GM12892 (cell line): ENCODE measurements at places on chromosomes 2 and 18.

DNA sequence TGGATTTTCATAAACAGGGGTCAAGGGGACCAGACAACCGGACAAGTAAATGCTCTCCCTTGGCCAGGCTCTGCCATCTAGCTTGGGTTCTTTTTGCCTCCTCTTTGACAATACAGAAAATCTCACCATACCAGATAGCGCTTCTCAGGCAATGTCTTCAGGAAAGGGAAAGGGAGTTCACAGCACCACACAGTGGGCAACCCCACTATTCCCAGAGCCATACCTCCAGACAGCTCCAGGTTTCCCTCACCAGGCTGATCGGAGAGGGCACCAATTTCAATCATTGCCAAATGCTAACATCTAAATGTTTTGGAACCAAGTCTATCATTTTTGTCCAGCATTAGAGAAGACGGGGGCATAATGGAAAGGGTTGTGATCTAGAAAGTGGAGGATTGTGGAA is 28.1 kb downstream of the CCDC68 start:
- DNase-seq, result no peak

DNA sequence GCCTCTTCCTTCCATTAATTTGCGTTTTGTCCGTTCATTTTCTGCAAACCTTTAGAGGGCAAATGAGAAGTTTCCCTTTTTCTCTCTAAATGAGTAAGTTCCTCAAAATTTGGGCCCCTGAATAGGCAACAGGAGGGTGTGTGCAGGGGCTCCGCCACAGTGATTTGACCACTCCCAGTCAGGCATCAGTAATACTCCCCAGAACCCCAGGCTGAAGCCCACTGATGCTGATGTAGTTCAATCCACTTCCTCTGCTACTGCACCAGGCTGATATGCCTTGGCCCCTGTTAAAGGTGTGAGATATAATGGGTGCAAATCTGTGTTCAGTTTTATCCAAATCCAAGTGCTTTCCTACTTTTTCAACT is 1150.0 kb downstream of the RPIA start:
- DNase-seq, result no peak

- DNase-seq, result no peak
These were observed 48.8 kb downstream of the ASB1 start for GRCh38 chr2:238475566-238475965.

- no peak for DNase-seq
These were observed 150.0 kb downstream of the NEDD4L start for GRCh38 chr18:58194028-58194427.

GRCh38 chr2:233803292-233803911 is 25.3 kb downstream of the MROH2A start:
- DNase-seq, result no peak

GRCh38 chr2:46298522-46299353 is 1.5 kb downstream of the EPAS1 start:
- peak; percentile 42 for DNase-seq

- DNase-seq, result no peak
These were observed 17.5 kb downstream of the MGAT4A start for GRCh38 chr2:98713332-98714015.

DNA sequence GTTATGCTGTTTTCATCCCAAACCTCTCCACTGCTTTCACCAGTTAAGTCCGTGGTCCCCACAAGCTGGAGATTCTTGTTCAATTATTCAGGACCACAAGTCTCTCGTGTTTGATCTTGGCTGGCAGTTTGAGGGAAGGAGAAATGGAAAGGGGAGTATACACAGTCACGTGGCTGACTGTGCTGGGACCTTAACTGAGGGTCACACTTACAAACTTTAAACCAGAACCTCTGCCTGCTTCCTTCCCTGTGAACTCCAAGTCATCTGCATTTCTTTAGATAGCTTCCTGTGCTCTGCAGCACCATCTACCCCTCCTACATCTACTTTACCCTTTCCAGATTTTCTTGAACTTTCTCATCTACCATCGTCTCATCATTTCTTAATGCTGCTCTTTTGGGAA is 91.7 kb downstream of the ARHGEF4 start:
- no peak for DNase-seq

GRCh38 chr18:12741351-12741750 is 38.5 kb downstream of the PSMG2 start:
- DNase-seq, result no peak

GRCh38 chr18:38487521-38487920 is 921.9 kb upstream of the CELF4 start:
- no peak for DNase-seq

GRCh38 chr2:29281086-29281915 is 166.1 kb downstream of the CLIP4 start:
- DNase-seq, result no peak

- no peak for DNase-seq
These were observed 135.4 kb upstream of the HDAC4 start for GRCh38 chr2:239536186-239536585.

GRCh38 chr2:74454654-74455511 is at the start of gene INO80B:
Gene INO80B, plus strand, starts transcription at chr2:74455087. Its CDS starts 30 bp downstream, at chr2:74455117.
- DNase-seq, result peak; percentile 63

- no peak for DNase-seq
These were observed 56.9 kb downstream of the DGKD start for GRCh38 chr2:233411162-233411561.

GRCh38 chr18:64203295-64203694 is 54.4 kb upstream of the LINC00305 start:
- no peak for DNase-seq

GRCh38 chr18:36493349-36494159 is 196.0 kb downstream of the FHOD3 start:
- no peak for DNase-seq

DNA sequence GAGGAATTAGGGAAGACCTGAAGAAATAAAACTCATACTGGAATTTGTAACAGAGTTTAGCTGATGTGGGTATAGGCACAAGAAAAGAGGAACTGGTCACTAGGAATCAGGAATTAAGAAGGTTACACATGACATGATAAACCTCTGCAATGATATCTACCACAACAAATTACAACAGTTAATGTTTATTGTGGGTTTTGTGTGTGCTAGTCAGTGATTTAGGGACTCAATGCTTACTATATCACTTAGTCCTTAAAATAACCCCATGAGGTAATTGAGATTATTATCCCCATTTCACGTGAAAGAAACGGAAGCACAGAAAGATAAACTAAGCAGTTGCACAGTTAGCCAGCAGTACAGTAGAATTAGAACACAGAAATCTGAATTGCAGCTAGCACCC is 415.8 kb upstream of the ZEB2 start:
- DNase-seq, result no peak

GRCh38 chr2:64686283-64686956 is 32.7 kb upstream of the SERTAD2 start:
- DNase-seq, result no peak

- no peak for DNase-seq
These were observed 32.6 kb downstream of the CALCRL start for GRCh38 chr2:187415449-187415848.

GRCh38 chr18:74692367-74693013 is 94.8 kb downstream of the ZNF407 start:
- DNase-seq, result no peak

GRCh38 chr2:215269397-215270117 is 42.3 kb upstream of the ATIC start:
- peak; percentile 13 for DNase-seq

DNA sequence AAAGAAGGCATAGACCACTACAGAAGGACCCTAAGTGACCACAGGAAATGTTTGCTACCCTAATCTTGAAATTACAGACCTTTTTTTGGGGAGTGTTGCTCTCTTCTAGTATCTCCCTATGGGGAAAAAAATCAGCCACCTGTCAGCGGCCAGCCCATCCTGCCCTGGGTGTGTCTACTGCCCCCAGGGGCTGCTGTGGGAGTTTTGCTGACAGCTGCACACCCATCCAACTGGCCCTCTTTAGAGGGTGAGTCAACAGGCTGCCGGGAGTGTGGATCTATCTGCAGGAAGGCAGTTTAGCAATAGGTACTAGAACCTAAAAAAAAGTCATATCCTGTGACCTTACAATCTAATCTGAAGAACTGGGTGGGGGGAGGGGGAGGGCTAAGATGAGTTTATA is 796 bp upstream of the DYSF start:
- DNase-seq, result no peak

DNA sequence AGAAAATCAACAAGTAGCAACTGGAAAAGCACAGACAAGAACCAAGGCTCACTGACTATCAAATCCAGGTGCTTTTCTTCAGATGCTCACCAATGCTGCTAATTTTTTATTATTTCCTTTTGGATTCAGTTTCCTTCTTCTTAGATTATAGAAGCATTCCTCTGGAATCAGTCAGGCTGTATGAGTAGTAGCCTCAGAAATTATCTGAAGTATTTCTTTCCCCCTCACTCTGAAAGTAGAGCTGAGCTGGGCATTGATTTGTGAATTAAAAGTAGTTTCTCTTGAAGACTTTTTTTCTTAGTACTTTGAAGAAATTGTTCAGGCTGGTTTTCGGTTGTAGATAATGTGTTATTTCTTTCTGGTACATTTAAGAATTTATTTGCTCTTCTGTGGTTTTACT is 273.7 kb downstream of the NOL4 start:
- no peak for DNase-seq

GRCh38 chr2:39743269-39743776 is 35.7 kb downstream of the THUMPD2 start:
- DNase-seq, result no peak

GRCh38 chr2:105129722-105130232 is 91.9 kb downstream of the MRPS9 start:
- peak; percentile 31 for DNase-seq

DNA sequence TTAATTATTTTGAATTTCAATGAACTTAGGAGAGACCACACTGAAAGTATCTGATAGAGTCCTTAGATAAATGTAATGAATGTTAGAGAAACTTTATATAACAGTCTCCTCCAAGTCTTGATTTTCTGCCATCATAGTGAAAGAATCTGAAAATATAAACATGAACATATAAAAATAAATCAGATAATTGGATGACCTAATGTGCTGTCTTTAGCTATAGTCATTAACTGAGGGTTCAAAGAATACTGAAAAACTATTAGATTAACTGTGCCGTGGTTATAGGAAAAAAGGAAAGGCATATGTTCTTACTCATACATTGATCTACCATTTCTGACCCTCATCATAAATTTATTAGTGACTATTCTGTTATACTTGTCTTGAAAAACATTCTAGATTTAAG is 47.0 kb upstream of the SPAG16 start:
- no peak for DNase-seq

DNA sequence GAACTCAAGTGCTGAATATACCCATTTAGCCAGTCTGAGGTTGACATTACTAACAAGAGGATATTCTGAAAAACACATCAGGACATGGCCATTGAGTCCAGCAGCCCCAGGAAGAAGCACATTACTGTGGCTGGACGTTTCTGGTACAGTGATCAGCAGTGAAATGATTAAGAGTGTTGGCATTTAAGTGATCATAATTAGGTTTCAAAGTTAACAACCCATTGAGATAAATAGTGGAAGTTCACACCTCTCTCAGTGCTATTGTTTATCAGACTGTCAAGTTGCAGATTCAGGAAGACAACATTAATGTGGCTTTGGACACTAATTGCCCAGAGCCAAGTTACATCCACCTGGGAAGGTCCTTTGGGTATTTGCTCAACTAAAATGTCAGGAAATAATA is 139.5 kb upstream of the GAREM1 start:
- DNase-seq, result no peak
